ENCODE measurements at places on chromosomes 6 and 20. TPM values are rescaled to one million over a fixed set of nuclear protein-coding genes. Genes with fewer than 3 reads are reported as not detected.

FAM209B gene
- total RNA-seq = 0.26 TPM

MUCL3 gene
- total RNA-seq = under 0.01 TPM

BIRC7 gene
- not detected for total RNA-seq

C6orf15 gene
- 0.13 TPM for total RNA-seq

SLA2 gene
- total RNA-seq = not detected
